A549 treated with Hydrocortisone at 1 μM for 4 hours (cell line): ENCODE measurements at places on chromosomes 16 and 17. TPM values are rescaled to one million over a fixed set of nuclear protein-coding genes. Genes with fewer than 3 reads are reported as not detected.

The DNAI2 gene
- total RNA-seq: 0.05 to 0.06 TPM in 2 of 5 replicates, not detected in the others

The SMIM22 gene
- total RNA-seq: not detected in 5 replicates

The LRRC46 gene
- total RNA-seq: 3.1 to 3.9 TPM (median 3.3 TPM) in 5 replicates

The NOXO1 gene
- 0.17 to 0.29 TPM (median 0.20 TPM) in 5 replicates for total RNA-seq

The REXO5 gene
- total RNA-seq: 3.6 to 5.6 TPM (median 4.2 TPM) in 5 replicates

The PRRT2 gene
- total RNA-seq: 0.26 to 0.52 TPM (median 0.31 TPM) in 5 replicates

The FOXN1 gene
- 0.02 to 0.05 TPM in 2 of 5 replicates, not detected in the others for total RNA-seq

The CCDC200 gene
- 0.12 TPM in 1 of 5 replicates, not detected in the others for total RNA-seq

The GUCY2D gene
- total RNA-seq: 0.28 to 0.52 TPM (median 0.36 TPM) in 4 of 5 replicates, not detected in the other

The ZG16 gene
- not detected in 5 replicates for total RNA-seq

The LGALS9B gene
- total RNA-seq: not detected in 5 replicates

The ADAP2 gene
- total RNA-seq: 2.4 to 4.1 TPM (median 3.8 TPM) in 5 replicates

The KRT40 gene
- not detected in 5 replicates for total RNA-seq

The MINK1 gene
- 47.9 to 64.6 TPM (median 57.9 TPM) in 5 replicates for total RNA-seq

The OR2C1 gene
- not detected in 5 replicates for total RNA-seq

The GCGR gene
- 0.08 to 0.47 TPM (median 0.30 TPM) in 5 replicates for total RNA-seq

The SP6 gene
- 5.2 to 5.9 TPM (median 5.3 TPM) in 5 replicates for total RNA-seq

The PLEKHH3 gene
- 11.6 to 16.4 TPM (median 16.0 TPM) in 5 replicates for total RNA-seq

The SEPTIN12 gene
- not detected in 5 replicates for total RNA-seq

The GRAPL gene
- total RNA-seq: 0.12 to 0.22 TPM in 2 of 5 replicates, not detected in the others

The NTN3 gene
- 0.05 to 0.06 TPM in 2 of 5 replicates, not detected in the others for total RNA-seq

The CHST5 gene
- total RNA-seq: 0.16 to 0.35 TPM (median 0.29 TPM) in 3 of 5 replicates, not detected in the others

The CNTNAP4 gene
- not detected in 5 replicates for total RNA-seq

The NATD1 gene
- total RNA-seq: 3.0 to 3.9 TPM (median 3.4 TPM) in 5 replicates

The KIF18B gene
- 32.9 to 38.1 TPM (median 37.3 TPM) in 5 replicates for total RNA-seq

The KRT32 gene
- 0.05 to 0.07 TPM (median 0.06 TPM) in 3 of 5 replicates, not detected in the others for total RNA-seq

The MYO19 gene
- total RNA-seq: 51.9 to 59.2 TPM (median 57.1 TPM) in 5 replicates

The GNG13 gene
- total RNA-seq: 0.14 TPM in 1 of 5 replicates, not detected in the others

The PIK3R6 gene
- not detected in 5 replicates for total RNA-seq

The SLC16A11 gene
- total RNA-seq: not detected in 5 replicates

The CA4 gene
- total RNA-seq: 0.09 to 0.29 TPM (median 0.20 TPM) in 3 of 5 replicates, not detected in the others
